Stimulated activated CD8-positive, alpha-beta memory T cell treated with anti-CD3 and anti-CD28 coated beads, Interleukin-4, amount 100 ng/mL, for 1 hour (primary cell): ENCODE measurements at places on chromosomes 11 and 22.

- no peak for DNase-seq
These were observed 21.9 kb downstream of the NEAT1 start for GRCh38 chr11:65444314-65445051.

GRCh38 chr11:126727381-126727780 lies 273.2 kb downstream of the KIRREL3 start:
- no peak for DNase-seq

GRCh38 chr11:65016705-65017104 lies 2.7 kb downstream of the ARL2 start:
- DNase-seq = no peak

GRCh38 chr11:125401235-125401634 lies 94.8 kb downstream of the FEZ1 start:
- no peak for DNase-seq

DNA sequence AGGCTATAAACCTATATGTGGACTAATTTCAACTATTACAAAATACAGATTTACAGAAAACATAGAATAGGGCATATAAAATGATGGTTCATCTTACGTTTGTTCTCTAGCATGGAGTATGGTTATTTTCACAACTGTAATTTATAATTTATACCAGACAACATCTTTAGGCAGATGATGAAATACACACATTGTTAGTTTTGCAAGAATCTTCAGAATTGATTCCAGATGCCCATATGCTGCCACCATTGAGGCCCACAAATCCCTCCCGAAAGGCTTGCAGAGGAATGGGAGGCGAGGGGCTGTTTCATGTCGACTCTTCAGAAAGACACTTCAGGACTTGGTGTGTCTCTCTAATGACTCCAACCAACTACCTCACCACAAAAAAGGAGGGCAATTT lies 6.2 kb downstream of the PTPN5 start:
- no peak for DNase-seq

DNA sequence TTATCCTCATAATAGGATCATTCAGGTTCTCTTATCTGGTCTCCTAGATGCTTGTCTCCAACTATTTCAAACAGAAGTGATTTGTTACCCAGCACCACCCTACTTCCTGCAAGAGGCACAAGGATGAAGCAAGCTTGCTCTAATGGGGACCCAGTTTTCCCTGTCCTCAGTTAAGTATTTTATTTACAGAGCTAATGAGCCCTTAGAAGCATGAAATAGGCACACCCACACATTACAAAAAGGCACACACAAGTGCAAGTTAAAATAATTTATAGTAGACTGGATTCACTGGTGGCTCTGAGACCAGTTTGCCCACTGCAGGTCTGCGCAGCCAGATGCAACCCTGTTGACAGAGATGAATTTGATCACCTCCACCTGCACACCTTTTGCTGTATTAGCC lies 167.5 kb downstream of the KIRREL3 start:
- no peak for DNase-seq

DNA sequence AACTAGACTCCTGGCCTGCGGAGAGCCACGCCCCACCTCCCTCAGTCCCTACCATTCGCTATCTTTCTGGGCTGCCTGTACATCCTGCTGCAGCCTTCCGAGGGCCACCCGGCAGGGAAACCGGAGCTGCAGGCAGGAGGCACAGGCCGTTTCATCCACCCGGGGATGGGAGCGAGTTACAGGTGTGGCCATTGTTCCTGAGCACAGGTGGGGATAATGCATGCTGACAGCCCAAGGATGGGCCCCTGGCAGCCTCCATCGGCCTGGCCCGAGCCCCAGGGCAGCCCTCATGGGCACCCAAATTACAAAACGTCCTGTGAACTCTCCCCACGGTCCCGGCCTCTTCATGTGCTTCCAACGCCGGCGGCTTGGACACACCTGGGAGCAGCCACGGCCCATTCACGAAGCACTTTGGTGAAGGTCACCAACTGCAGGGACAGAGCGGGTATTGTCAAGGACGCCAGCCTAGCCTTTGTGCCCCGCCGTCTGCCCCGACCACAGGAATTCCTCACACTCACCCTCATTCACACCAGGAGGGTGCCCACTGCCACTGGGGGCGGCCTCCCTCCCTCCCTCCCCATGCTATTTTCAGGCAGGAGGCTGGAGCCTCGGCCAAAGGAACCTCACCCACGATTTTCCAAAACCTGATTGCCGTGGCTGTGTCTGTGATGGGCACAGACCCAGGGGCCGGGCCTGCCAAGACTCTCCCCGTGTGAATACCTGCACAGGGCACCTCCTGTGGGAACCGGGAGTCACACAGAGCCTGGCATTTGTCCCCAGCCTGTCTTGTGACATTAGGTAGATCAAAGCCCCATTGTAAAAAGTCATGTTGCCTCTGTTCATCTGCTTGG lies 42.1 kb upstream of the MYEOV start:
- no peak for DNase-seq

- DNase-seq = no peak
These were observed 7.3 kb downstream of the F2 start for GRCh38 chr11:46726206-46726862.

DNA sequence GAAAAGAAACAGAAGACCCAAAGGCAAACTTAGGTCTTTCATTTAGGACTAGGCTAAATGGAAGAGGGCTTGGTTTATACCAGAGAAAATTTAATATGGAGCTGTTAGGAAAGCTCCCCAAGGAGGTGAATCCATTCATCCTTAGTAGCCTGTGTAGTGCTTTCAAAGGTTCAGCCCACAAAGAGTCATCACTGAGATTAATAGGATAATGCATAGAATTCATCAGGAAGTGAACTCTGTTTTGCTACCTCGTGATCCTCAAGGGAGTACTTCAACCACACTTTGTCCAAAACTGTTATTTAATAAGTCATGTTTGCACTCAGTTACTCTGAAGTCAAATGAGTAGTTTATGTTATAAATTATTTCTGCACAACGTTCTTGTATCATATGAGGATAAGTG lies 43.3 kb upstream of the MMP7 start:
- no peak for DNase-seq

DNA sequence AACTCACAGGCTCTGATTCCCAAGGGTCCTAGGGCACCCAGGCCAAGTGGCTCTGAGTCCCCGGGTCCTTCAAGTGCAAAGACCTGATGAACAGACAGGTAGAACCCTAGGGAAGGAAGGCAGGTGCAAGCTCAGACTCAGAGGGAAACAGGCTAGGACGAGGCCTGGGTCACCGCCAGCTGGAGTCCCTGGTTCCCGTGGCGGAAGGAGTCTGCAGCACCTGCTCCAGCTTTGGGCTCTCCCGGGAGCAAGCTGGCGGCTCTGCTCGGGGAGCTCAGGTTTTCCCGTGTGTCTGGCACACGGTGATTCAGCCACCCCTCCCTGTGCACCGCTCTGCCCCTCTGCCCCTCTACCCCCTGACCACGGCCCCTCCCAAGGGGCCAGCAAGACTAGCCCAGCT lies 59.8 kb downstream of the WNT7B start:
- DNase-seq = no peak

DNA sequence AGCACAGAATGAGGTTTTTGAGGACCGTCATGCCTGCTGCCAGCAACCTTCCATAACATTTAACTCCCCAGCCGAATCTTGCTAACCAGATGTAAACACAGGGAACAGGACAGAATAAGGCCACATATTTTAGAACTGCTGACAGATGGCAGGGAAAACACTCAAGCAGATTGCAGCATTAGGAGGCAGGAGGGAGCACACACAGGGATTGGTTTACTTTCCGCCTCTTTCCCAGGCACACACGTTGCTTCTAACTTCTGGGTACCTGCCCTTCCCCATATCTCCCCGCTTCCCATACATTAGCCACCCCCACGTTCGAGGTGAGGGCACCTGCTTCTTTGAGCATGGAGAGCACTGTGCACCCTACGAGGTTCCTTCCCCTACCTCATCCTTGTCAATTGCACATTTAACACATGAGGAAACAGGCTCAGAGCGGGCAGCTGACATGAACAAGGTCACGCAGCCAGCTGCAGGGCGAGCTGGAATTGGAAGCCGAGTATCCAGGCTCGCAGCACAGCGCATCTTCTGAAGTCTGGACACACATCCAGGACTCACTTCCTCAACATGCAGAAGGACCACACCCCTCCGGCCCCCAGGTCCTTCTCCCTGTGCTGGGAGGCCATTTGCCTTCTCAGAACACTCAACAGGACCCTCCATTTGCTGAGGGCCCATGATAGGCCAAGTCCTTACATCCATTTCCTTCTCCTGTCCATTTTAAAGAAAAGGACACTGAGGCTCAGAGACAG lies 18.7 kb downstream of the ASPHD2 start:
- DNase-seq = no peak

GRCh38 chr11:117284053-117284452 lies 7.1 kb upstream of the BACE1-AS start:
- DNase-seq = no peak

- DNase-seq = no peak
These were observed 61.6 kb upstream of the PTPN5 start for GRCh38 chr11:18853086-18853720.

GRCh38 chr22:35053060-35053835 lies 12.7 kb upstream of the ISX start:
- no peak for DNase-seq

GRCh38 chr22:24592851-24593558 lies at the start of gene LRRC75B:
Gene LRRC75B (minus strand): TSS chr22:24593073. CDS start chr22:24593039, 34 bp downstream.
- DNase-seq = no peak

DNA sequence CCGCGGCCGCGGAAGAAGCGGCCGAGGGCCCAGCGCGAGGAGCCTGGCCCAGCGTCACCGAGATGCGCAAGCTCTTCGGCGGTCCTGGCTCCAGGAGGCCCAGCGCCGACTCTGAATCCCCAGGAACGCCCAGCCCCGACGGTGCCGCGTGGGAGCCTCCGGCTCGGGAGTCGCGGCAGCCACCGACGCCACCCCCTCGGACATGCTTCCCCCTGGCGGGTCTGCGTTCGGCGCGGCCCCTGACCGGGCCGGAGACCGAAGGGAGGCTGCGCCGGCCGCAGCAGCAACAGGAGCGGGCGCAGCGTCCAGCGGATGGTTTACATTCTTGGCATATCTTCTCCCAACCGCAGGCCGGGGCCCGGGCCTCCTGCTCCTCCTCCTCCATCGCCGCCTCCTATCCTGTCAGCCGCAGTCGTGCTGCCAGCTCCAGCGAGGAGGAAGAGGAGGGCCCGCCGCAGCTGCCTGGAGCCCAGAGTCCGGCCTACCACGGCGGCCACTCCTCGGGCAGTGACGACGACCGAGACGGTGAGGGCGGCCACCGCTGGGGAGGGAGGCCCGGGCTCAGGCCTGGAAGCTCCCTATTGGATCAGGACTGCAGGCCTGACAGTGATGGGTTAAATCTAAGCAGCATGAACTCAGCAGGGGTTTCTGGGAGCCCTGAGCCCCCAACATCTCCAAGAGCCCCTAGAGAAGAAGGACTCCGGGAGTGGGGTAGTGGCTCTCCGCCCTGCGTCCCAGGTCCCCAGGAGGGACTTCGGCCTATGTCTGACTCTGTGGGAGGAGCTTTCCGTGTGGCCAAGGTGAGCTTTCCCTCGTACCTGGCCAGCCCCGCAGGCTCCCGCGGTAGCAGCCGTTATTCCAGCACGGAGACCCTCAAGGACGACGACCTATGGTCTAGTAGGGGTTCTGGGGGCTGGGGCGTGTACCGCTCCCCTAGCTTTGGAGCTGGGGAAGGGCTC lies 1.2 kb downstream of the ARHGEF17 start:
- no peak for DNase-seq

GRCh38 chr22:44409974-44410316 lies 88.1 kb downstream of the RTL6 start:
- no peak for DNase-seq

DNA sequence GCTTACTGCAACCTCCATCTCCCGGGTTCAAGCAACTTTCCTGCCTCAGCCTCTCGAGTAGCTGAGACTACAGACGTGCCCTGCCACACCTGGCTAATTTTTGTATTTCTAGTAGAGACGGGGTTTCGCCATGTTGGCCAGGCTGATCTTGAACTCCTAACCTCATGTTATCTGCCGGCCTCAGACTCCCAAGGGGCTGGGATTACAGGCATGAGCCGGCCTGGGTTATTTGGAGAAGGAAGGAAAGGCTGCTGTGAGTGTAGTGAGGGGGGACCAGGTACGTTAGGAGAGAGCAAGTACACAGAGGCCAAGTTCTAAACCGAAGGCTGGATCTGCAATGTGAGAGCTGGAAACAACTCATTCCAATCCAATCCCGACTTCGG lies 453 bp downstream of the BATF2 start:
- no peak for DNase-seq

- no peak for DNase-seq
These were observed 79.1 kb upstream of the LMO2 start for GRCh38 chr11:33970984-33971466.

DNA sequence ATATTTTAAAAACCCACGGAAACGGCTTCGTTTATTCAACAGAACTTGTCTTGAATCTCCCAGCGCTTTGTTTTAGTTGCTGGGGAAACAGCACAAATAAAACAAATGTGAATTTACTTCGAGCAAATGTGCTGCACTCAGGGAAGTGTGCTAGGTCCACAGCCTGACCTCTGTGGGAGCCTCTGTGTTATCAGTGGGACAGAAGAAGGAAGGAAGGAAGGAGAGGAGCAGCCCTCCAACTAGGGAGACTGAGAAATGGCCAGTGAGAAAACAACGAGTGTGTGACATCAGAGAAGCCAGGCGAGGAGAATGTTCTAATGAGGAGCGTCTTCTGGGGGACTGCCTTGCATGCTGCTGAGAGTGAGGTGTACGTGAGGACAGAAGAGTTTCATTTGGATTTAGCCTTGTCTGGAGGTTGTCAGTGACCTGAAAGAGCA lies 42.7 kb downstream of the PPP6R3 start:
- DNase-seq = no peak

DNA sequence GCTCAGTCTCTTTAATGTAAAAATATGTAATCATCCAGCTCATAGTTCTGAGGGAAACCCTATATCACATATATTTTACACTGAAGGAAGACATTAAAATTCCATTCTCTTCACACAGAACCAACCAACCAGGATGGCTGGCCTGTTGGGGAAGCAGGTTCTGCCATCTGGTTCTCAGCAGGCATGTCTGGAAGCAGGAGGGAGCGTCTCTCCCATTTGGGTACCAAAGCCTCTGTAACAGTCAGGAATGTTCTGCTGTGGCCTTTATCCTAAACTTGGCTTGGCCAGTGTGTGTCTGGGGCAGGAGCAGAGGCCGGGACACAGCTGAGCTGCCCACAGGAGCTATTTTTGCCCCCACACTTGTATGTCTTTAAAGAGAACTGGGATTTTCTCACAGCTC lies 29.2 kb downstream of the SGSM3 start:
- DNase-seq = no peak

- DNase-seq = no peak
These were observed 5.2 kb downstream of the PACS1 start for GRCh38 chr11:66075273-66075672.
